NCI-H748 treated with DMSO at 0.1 percent for 48 hours (cell line): ENCODE measurements at places on chromosomes 3 and 15.

DNA sequence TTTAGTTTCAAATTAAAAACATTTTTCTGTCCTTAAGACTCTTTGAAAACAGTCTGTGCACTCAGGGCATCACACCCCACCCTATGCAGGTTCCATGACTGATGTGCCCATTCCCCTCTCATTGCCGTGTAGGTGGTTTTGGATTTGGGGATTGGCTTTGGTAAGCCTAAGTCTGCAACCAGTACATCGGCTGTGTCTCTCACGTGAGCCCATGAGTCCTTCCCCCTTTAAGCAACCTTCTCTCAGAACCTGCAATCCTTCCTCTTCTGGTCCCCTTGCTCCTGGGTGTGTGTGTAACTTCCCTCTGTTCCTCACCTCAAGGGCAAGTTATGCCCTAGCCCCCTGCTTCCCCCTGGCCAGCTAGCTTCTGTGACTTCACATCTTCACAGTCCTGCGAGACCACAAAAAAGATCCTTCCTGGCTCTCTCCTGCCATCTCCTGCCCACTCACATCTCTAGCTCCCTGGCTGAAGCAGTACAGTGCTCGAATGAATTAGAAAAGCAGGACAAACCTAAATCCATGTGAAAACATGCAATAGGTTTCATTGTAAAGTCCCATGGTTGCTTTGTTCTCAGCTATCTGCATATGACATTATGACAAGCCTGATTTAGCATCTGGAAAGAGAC, 126.7 kb downstream of the UACA start:
- DNase-seq: no peak

GRCh38 chr15:62452667-62453066, 287.6 kb upstream of the C2CD4B start:
- DNase-seq: no peak

GRCh38 chr3:151911462-151911861, 38.0 kb downstream of the SUCNR1 start:
- DNase-seq: no peak

DNA sequence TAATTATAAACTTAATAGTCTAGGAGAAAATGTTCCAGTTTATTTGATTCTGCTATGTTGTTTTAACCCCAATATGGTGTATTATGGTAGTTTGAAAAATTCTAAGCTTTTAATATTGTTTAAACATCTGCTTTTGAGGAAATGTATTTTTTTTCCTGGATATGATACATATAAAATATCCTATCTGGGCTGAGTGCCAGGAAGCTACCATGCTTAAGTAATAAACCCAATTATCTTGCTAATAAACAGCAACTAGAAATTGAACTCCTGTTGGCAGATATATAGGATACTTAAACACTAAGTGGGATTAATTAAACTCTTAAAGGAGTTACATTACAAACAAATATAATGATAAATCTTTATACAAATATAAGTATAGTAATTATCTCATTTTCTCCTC, 293.7 kb upstream of the GRM7 start:
- DNase-seq: peak; percentile 25

DNA sequence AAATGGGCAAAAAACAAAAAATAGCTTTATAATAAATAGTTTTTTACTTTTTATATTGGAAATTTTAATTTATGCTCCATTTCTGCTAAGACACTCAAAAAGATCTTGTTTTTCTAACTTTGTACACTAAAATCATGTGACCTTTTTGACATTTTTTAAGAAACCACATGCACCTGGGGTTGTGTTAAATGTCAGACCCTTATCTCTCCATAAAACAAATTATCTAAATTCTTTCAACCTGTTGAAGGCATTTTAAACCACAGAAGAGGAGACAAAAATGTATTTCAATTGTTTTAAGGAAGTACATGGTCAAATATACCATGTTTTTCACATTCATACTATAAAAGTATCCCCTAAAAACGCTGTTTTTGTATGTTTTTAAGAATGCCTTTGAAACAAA, 29.2 kb downstream of the IFT80 start:
- DNase-seq: no peak

DNA sequence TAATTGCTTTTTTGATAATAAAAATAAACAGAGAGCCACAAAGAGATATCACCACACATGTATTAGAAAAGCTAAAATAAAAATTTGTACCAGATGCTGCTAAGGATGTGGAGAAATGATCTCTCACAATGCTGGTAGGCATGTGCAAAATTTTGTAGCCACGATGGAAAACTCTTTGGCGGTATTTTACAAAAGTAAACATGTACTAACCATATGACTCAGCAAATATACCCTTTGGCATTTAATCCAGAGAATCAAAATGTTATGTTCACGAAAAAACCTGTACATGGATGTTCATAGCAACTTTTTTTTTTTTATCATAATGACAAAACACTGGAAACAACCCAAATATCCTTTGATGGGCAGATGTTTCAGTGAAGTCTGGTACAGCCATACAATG, 261.2 kb downstream of the LPP start:
- no peak for DNase-seq

DNA sequence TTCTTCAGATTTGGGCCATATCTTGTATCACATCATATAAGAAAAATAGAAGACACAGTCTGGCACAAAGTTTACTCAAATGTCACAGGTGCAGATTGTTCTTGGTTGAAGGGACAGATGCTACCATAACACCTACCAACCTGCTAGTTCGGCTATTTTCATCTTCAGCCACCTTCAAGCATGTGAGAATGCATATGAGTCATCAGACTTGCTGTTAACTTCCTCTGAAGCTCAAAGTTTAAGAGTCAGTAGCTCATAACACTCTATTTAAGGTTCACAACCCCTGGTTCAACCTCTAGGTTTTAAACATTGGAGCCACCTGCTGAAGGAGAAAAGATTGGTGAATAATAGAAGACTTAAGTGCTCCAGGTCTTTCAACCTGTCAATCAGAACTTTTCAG, 522.8 kb downstream of the NLGN1 start:
- no peak for DNase-seq

GRCh38 chr15:86284635-86285034, 205.0 kb downstream of the AGBL1 start:
- DNase-seq: no peak

DNA sequence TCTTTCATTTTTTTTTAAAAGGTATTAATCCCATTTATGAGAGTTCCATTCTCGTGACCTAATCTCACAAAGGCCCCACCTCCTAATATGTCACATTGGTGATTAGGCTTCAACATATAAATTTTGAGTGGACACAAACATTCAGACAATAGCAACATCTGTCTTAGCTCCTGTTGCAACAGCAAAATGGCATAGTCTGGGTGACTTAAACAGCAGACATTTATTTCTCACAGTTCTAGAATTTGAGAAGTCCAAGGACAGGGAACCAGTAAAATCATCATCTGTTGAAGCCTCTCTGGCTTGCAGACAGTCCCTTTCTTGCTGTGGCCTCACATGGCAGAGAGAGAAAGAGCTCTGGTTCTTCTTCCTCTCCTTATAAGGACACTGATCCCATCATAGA, 3.2 kb upstream of the PLSCR2 start:
- DNase-seq: no peak

DNA sequence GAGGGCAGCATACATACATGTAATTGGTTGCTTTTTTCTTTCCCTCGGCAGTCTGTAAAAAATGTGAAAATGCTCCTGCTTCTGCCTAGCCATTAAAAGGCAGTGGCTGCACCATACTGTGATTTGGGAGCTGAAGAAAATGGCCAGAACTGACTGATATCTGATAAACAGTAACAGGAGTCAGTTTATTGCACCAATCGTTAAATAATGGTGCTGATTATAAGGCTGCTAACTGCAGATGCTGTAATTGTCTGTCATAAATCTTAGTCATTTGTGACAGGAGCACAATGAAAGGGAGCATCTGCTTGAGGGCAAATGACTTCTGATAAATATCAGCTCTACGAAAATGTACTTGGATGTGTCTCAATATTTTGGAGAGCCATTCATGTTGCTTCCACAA, 263.1 kb upstream of the DNAJC19 start:
- DNase-seq: peak; percentile 90

- no peak for DNase-seq
These were observed 1.2 kb upstream of the C15orf40 start for GRCh38 chr15:83012636-83013035.

- DNase-seq: no peak
These were observed 137.4 kb upstream of the SGO1 start for GRCh38 chr3:20323307-20323927.

DNA sequence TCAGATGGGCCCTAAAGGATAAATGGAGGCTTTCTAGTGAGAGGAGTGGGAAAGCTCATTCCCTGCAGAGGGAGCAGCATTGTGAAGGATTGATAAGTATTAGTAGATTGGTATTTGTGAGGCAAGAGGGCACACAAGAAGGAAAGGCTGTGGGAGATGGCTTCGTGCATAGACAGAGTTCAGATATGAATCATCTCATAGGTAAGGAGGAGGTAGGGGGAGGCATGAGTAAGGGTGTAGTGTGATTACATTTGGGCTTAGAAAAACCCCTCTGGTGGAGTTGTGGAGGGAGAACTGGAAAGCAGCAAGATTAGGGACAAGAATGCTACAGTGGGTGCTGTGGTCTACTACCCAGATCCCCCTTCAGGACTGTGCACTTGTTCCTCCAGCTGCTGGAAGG, 29.6 kb downstream of the ONECUT1 start:
- DNase-seq: no peak

GRCh38 chr3:38264779-38265178, 833 bp upstream of the SLC22A13 start:
- no peak for DNase-seq

DNA sequence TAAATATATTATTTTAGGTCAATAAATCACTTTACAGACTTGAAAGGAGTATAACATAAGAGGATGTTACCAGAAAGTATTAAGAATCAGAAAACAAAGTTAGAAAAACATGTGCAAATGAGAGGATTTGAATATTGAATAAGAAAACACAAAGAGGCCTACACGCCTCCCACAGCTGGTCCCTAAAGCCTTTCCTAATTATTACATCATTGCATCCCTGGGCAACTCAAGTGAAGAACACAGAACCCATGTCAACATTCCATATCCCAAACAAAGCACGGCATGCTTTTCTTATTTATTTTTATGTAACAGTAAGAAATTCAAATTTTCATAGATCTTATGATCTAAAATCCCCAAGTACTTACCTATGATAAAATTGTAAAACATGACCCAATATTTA, 61.2 kb downstream of the HERC1 start:
- no peak for DNase-seq

- DNase-seq: no peak
These were observed 19.3 kb upstream of the IREB2 start for GRCh38 chr15:78418686-78419085.

- no peak for DNase-seq
These were observed 459.3 kb upstream of the SGO1 start for GRCh38 chr3:20645340-20645739.

DNA sequence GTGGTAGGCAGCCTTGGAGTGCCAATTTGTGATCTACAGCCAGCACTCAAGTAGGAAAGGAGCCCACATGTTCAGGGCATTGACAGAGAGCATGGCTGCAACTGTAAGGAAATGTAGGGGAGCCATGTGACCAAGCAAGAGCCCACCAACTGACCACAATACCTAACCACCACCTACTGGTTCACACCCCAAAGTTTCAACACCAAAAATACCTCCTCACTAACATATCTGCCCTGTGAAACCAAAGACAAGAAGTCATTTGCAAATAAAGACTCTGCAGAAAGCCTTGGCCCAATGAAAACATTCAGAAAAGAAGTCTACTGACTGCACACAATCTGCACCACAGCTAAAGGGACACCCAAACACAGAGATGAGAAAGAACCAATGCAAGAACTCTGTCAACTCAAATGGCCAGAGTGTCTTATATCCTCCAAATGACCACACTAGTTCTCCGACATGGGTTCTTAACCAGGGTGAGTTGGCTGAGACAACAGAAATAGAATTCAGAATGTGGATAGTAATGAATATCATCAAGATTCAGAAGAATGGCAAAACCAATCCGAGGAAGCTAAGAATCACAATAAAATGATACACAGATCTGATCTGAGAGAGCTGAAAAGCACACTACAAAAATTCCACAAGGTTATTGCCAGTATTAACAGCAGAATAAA, 40.6 kb downstream of the SLC9C1 start:
- no peak for DNase-seq

GRCh38 chr15:81265256-81265943, 58.5 kb downstream of the STARD5 start:
- no peak for DNase-seq

DNA sequence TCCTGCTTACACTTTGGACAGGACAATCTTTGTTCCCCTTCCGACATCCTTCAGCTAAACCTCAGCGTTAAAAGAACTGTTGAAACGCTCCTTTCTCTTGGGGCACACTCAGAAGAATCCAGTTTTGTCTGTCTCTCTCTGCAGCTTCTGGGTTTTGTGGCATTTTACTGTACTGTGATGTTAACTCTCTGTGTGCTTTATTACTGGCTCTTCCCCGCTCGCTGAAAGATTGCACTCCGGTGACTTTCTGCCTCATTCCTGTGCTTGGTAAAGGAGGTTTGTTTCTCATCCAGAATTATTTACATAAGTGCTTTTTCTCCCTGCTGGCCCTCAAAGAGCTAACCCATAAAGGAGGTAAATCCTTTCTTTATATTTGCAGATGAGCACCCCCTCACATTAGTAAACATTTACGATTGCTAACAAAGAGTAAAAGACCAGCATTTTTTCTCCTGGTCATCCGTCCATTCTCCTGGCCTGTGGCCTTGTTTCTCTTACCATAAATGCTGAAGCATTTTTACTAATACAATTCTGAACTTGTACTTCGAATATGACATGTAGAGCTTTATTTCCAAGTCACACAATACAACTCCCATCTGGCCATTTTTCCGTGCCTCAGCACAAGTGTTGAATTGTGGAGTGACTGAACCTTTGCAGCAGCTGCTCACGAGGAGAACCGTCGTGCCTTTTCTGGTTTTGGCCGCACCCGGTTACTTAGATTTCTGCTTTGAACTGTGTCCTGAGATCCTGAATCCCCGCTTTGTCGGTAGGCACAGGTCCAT, 69.3 kb upstream of the RPL35A start:
- DNase-seq: no peak

- no peak for DNase-seq
These were observed 21.6 kb downstream of the IFT122 start for GRCh38 chr3:129461461-129462146.

- no peak for DNase-seq
These were observed at the start of gene PRR23C for GRCh38 chr3:139044366-139045210. Gene PRR23C (minus strand): TSS chr3:139044892. CDS start chr3:139044620, 272 bp downstream.

- no peak for DNase-seq
These were observed 36.4 kb upstream of the DNAJC13 start for GRCh38 chr3:132380920-132381319.
